ENCODE measurements at places on chromosomes 6 and 20.

DNA sequence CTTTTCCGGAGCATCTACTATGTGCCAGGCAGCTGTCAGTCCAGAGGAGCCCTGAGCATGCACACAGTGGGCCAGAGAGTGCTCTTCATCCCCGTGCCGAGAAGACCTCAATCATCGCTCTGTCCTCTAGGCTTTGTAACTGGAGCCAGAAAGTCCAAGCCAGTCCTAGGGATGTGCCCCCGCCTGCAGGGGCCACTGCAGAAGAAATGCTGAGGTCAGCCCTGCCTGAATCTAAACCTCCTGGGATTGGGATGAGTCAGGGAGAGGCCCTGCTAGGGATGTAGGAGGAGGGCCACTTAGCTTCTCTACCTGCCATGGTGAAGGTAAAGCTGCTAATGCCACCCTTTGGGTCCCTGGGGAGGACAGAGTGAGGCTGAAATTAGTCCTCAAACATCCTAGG, 146.8 kb downstream of the CDC5L start:
- DNase-seq: no peak

- no peak for DNase-seq
Observed at GRCh38 chr6:10343320-10343719, 71.6 kb downstream of the TFAP2A start.

DNA sequence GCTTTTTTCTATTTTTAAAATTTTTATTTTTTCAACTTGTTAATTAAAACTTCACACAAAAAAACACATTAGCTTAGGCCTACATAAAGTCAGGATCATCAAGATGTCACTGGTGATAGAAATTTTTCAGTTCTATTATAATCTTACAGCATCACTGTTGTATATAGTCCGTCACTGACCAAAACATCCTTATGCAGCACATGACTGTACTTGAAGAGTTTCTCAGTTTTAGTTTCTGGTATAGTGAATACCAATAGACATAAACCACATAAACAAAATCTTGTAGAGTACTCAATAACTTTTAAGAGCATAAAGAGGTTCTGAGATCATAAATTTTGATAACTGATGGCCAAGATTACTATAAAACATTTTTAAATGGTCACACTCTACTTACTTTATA, 71.8 kb downstream of the ASCC3 start:
- no peak for DNase-seq

DNA sequence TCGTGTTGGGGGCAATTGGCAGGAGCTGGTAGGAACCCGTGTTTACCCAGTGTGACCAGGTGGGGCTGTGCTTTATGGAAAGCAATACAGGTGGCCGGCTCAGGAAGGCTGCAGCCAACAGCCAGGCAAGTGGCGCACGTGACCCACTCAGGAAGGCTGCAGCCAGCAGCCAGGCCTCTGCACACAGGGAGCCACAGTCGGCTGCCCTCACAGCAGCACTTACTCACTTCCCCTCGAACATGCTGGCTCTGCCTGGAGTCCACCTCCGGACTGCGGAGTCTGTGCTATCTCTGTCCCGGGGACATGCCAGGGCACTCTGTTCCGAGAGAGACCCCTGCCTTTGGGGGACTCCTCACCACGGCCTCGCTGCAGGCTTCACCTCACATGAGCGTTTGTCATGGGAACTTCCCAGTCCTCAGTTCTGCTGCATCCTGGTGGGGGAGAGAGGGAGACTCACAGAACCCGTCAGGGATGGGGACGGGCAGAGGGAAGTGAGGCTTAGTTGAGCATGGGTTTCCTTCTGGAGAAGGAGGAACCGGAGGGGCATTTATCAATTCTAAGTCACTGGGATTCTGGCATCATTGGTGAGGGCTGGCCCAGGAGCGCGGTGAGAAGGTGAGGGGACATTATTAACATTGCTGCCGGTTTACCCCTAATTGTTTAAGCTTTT, 76.8 kb downstream of the TTLL2 start:
- no peak for DNase-seq

GRCh38 chr6:149913540-149914240, 9.2 kb downstream of the RAET1G start:
- DNase-seq: no peak

- DNase-seq: no peak
Observed at GRCh38 chr20:57244627-57245214, 21.7 kb downstream of the BMP7 start.
